Activated naive CD8-positive, alpha-beta T cell treated with anti-CD3 and anti-CD28 coated beads for 36 hours (primary cell): ENCODE measurements at places on chromosomes 4 and X. TPM values are rescaled to one million over a fixed set of nuclear protein-coding genes. Genes with fewer than 3 reads are reported as not detected.

- DNase-seq = peak; percentile 32
Observed at GRCh38 chr4:15659768-15660570, 4.8 kb upstream of the FBXL5 start.

DNA sequence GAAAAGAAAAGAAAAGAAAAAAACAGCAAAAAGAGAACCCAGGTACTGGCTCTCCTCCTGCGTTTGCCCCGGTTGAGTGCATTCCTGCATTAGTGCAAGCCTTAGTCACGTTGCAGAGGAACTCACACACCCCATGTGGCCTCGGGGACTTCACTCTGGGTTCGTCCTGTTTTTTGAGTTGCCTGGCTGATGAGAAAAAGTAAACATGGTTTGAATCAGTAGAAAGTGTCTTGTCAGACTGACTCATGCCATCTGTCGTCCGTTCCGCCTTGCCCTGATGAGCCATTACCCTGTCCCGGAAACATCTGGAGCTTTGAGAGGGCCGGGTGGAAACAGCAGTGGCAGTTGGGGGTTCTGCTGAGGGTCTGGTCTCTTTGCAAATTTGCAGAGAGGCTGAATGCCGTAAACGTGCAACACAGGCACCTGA is 16.3 kb downstream of the CD99 start:
- peak; percentile 75 for DNase-seq

UFSP2 gene
- total RNA-seq = 27.2 TPM

S100G gene
- total RNA-seq = not detected

SERTM2 gene
- total RNA-seq = not detected

LRP2BP gene
- 0.44 TPM for total RNA-seq

- no peak for DNase-seq
Observed at GRCh38 chrX:31223817-31224216, 152.0 kb upstream of the FTHL17 start.

- DNase-seq = no peak
Observed at GRCh38 chr4:169014586-169014985, 4.5 kb upstream of the CBR4 start.

DNA sequence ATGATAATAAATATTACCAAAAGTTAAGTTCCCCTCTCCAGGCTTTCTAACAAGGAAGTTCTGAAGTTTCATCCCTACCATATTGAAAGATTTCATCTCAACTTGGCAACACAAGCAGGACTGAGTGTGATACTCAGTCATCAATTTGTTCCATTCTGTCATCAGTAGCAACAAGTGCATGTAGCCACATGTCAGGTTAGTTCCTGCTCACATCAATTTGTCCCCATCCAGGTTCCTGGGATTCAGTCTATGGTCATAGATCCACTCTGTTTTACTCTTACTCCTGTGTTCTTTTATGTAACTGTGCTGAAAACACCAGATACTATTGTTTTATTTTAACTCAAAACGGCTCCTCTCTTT is 22.2 kb downstream of the SMPX start:
- DNase-seq = no peak

GRCh38 chr4:36255577-36255976 is 11.3 kb upstream of the ARAP2 start:
- DNase-seq = peak; percentile 48

PITX2 gene
- not detected for total RNA-seq
